Stimulated activated CD4-positive, alpha-beta T cell treated with anti-CD3 and anti-CD28 coated beads, TNF-alpha, amount 100 ng/mL, for 24 hours (primary cell): ENCODE measurements at places on chromosomes 7 and 10.

DNA sequence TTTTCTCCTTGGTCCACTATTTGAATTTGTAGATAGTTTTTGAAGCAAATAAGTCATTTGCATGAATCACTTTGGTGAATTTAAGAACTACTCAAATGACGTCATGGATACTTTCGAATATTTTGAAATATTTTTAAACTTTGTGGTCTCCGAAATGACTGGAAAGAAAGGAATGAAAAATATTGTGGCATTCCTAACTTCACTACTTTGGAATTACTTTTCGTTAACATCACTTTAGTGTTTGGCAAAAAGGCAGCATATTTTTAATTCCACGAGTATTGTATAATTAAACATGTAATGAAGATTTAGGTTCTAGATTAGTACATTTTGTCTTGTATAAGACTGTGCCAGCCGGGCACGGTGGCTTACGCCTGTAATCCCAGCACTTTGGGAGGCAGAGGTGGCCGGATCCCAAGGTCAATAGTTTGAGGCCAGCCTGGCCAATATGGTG lies 35.3 kb upstream of the ZRANB1 start:
- no peak for DNase-seq

- no peak for DNase-seq
Observed at GRCh38 chr10:34484164-34484563, 330.9 kb downstream of the PARD3 start.

DNA sequence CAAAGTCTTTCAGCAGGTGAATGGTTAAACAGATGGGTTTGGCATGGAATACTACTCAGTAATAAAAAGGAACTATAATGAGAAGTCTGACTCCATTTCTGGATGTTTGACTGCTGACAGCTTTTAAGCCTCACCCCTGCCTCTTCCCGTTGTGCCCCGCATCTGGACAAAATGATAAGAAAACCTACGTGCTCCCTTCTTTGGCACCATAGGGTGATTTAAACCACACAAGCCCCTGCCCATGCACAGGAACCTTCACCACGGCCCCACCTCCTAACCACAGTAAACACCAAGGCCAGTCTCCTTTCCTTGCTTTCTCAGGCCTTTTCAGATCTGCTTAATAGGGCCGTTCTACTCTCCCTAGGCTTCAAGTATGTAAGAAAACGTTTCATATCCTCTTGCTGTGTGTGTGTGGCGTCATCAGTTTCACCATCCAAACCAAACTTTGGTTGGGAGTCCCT lies 47.1 kb upstream of the UBN2 start:
- DNase-seq: no peak

GRCh38 chr7:143300959-143301935 lies 13.1 kb downstream of the CASP2 start:
- DNase-seq: no peak

DNA sequence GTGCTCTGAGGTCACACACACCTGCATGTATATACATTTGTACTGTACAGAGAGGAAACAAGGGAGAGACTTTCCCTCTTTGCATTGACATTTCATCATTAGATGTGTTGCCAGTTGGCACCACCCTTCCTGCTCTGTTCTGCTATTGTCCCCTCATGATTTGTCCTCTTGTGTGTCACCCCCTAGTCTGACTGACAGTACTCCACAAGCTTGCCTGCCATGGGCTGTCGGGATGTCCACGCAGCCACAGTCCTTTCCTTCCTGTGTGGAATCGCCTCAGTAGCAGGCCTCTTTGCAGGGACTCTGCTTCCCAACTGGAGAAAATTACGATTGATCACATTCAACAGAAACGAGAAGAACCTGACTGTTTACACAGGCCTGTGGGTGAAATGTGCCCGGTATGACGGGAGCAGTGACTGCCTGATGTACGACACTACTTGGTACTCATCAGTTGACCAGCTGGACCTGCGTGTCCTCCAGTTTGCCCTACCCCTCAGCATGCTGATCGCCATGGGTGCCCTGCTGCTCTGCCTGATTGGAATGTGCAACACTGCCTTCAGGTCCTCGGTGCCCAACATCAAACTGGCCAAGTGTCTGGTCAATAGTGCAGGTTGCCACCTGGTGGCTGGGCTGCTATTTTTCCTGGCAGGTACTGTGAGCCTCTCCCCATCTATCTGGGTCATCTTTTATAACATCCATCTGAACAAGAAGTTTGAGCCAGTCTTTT lies 9.4 kb downstream of the CLDN12 start:
- DNase-seq: no peak

GRCh38 chr10:59245686-59246085 lies 69.2 kb downstream of the PHYHIPL start:
- no peak for DNase-seq

DNA sequence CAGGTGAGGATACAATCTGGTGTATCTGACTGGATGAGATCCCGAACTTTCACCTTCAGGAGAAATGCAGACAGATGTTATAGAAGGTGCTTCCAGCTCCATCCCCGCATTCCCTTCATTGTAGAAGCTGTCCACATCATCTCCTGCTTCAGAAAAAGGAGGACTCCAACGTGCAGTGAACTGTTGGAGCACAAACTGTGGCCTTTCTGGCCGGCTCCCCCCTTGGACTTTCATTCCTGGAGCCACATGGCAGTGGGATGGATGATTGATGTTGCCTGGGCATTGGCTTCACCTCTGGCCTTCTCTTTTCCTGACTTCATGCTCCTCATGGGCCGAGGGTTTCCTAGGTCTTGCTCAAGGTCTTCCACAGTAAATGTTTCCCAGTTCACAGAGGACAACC lies 29.6 kb upstream of the ZNF273 start:
- no peak for DNase-seq

DNA sequence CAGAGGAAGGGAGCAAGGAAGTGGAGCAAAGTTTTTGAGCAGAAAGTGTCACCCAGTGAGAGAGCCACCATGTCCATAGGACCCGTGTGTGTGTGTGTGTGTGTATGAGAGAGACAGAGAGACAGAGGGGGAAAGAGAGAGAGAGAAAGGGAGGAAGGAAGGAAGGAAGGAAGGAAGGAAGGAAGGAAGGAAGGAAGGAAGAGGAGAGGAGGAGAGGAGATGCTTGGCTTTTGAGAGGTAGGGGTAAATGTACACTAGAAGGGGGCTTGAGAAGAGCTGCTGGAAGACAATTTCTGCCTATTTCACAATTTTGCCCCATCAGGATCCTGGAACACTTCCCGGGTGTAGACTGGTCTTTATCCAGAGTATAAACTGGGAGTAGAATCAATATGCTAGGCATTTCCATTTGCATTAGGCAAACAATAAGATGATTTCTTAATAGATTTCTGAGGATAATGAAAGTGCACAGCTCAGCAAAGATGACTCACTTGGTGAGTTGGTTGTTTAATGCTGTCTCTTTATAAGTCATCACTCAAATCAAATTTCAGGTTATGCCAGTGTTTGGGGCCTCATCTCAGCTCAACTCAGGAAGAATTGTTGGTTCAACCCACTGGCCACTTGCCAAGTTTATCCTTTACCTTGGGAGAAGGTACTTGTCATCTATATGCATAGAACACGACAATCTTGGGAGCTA lies 70.0 kb upstream of the FAM13C start:
- no peak for DNase-seq

GRCh38 chr10:54063514-54063913 lies 737.5 kb downstream of the PCDH15 start:
- no peak for DNase-seq

GRCh38 chr7:149081914-149082313 lies 8.6 kb downstream of the ZNF786 start:
- no peak for DNase-seq

GRCh38 chr7:103795107-103795506 lies 194.4 kb downstream of the RELN start:
- no peak for DNase-seq

GRCh38 chr7:11213266-11213665 lies 239.6 kb downstream of the PHF14 start:
- DNase-seq: no peak

- no peak for DNase-seq
Observed at GRCh38 chr7:118053353-118053752, 130.6 kb upstream of the LSM8 start.

DNA sequence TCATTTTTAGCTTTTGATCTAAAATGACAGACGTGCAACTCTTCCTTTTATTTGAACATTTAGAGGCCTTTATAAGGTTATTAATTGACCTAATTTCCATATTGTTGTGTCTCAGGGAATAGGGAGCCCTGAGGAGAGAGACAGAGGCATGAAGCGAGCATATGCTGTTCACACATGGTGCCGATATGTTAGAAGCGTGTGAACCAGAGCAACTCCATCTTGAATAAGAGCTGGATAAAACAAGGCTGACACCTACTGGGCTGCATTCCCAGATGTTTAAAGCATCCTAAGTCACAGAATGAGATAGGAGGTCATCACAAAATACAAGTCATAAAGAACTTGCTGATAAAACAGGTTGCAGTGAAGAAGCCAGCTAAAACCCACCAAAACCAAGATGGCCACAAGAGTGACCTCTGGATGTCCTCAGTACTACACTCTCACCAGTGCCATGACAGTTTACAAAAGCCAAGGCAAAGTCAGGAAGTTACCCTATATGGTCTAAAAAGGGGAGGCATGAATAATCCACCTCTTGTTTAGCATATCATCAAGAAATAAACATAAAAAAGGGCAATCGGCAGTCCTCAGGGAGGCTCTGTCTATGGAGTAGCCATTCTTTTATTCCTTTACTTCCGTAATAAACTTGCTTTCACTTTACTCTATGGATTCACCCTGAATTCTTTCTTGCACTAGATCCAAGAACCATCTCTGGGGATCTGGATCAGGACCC lies 80.1 kb downstream of the SEC61G start:
- no peak for DNase-seq

GRCh38 chr10:102617041-102617440 lies 27.2 kb upstream of the TRIM8 start:
- DNase-seq: no peak

DNA sequence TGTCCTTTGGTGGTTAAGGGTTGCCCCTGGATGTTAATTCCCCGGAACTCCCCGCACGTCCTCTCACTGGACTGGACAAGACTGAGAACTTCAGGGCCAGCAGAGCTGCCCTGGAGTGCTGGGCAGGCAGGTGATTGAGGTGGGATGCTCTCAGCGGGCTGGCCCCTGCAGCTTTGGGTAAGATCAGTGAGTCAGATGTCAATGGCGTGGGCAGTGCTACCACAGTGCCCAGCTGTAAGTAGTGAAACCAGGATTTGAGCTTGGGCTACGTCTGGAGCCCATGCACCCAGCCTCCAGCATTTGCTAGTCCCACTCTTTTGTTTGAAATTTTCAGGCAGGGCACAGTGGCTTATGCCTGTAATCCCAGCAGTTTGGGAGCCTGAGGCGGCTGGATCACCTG lies 6.7 kb upstream of the SEPHS1 start:
- no peak for DNase-seq

GRCh38 chr7:153383781-153384180 lies 624.2 kb downstream of the ACTR3B start:
- DNase-seq: no peak

- DNase-seq: no peak
Observed at GRCh38 chr10:112811741-112812551, 138.1 kb upstream of the TCF7L2 start.

- no peak for DNase-seq
Observed at GRCh38 chr7:89514970-89515369, 639.3 kb upstream of the STEAP1 start.

DNA sequence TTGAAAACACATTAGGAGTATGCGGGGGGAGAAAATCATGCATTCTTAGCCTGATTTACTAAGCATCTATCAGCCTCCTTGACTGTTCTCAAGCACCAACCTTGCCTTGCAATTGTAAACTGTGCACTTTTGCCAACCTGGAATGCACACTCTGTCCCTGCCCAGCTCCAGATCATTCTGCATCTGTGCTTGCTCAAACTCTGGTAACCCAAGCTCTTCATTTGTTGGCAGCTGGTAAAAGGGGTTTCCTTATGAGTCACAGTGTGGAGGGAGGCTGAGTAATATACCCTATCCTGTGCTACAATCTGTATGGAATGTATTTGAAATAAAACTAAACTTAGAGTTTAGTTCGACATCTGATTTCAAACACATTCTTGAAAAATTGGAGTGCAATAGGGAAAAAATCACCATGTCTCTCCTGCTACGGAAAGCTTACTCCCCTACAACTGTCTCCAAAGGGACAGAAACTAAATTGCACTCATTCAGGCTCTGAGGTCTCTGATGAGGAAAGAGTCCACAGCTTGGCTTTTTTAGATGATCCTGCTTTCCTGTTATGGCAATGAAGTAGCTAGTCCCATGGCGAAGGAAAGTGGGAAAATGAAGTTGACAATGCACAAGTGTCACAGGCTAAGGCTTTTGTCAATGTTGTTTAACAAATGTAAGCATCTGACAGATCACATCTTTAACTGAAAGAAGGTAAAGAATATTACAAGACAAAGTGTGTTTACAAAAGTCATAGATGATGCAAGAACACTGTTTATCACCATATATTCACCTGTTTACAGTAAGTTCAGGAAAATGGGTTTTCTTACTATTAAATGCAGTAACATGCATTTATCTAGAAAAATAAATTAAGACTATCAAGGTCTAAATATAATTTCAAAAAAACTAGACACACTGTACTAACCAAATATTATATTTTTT lies 61.9 kb downstream of the TES start:
- no peak for DNase-seq

GRCh38 chr7:75920431-75921161 lies 5.6 kb downstream of the POR start:
- DNase-seq: no peak

GRCh38 chr7:155506854-155507337 lies 39.5 kb downstream of the CNPY1 start:
- DNase-seq: no peak

- no peak for DNase-seq
Observed at GRCh38 chr7:553636-554111, 34.0 kb upstream of the PDGFA start.

DNA sequence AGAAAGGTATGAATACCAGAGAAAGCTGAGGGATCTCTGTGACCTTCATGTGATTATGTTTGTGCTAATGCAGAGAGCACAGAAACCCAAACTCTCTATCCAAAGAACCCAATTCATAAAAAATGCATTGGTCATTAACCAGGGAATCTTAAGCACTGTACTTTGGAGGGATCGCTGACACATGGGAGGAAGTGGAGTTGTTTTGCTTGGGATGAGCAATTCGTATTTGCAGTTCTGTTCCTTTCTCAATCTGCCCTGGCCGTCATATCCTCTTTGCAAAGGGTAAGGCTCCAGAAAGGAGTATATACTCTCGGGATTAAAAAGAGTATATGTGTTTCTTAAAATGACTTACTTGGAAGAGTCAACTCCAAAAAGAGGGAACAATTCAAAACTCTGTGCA lies 221.3 kb downstream of the POU6F2 start:
- no peak for DNase-seq

GRCh38 chr10:2201534-2202099 lies 464.3 kb upstream of the ADARB2 start:
- no peak for DNase-seq

- DNase-seq: no peak
Observed at GRCh38 chr7:91020636-91021385, 243.4 kb upstream of the FZD1 start.
